HEK293T (cell line): ENCODE measurements at places on chromosomes 13 and 19.

DNA sequence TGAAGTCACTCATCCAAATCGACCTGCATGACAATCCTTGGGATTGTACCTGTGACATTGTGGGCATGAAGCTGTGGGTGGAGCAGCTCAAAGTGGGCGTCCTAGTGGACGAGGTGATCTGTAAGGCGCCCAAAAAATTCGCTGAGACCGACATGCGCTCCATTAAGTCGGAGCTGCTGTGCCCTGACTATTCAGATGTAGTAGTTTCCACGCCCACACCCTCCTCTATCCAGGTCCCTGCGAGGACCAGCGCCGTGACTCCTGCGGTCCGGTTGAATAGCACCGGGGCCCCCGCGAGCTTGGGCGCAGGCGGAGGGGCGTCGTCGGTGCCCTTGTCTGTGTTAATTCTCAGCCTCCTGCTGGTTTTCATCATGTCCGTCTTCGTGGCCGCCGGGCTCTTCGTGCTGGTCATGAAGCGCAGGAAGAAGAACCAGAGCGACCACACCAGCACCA is 5.9 kb downstream of the SLITRK5 start:
- no peak for DNase-seq

DNA sequence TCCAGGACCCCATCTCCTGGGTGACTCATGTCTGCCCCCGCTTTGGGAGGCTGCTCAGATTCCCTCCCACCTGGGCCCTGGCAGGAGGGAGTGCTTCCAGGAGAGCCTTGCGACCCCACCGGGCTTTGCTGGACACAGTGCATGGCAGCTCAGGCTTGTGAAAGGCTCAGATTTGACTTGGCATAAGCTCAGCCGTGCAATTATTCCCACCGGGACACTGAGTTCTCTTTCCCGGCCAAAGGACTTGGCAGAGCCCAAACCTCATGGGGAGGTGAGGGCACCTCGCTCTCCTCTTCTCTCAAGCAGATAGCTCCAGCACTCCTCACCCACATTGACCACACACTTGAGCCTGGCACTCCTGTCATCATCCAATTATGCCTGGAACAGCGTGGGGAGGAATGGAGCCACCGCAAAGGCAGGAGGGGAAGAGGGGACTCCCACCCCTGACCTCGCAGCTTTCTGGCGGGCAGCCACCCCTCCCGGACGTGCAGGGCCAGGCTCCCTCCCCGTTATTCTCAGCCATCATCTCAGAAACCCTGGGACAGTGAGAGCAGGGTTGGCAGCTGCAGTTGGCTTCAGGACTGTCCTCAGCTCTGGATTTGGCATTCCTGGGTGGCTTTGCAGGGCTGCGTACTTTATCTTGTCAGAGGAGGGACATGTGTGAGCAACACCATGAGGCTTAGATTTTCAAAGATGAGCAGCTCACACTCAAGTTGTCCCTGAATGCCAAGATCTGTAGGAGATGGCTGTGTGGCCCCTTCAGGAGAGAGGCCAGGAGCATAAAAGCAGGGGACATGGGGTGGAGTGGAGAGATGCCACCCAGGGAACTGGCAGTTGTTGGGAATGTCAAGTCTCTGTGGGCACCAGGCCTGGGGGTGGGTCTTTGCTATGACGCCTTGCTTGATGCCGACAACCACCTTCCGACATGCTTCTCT is 306.2 kb downstream of the TEX29 start:
- no peak for DNase-seq

- DNase-seq = no peak
These were observed 78.8 kb downstream of the SOX1 start for GRCh38 chr13:112145551-112146360.

DNA sequence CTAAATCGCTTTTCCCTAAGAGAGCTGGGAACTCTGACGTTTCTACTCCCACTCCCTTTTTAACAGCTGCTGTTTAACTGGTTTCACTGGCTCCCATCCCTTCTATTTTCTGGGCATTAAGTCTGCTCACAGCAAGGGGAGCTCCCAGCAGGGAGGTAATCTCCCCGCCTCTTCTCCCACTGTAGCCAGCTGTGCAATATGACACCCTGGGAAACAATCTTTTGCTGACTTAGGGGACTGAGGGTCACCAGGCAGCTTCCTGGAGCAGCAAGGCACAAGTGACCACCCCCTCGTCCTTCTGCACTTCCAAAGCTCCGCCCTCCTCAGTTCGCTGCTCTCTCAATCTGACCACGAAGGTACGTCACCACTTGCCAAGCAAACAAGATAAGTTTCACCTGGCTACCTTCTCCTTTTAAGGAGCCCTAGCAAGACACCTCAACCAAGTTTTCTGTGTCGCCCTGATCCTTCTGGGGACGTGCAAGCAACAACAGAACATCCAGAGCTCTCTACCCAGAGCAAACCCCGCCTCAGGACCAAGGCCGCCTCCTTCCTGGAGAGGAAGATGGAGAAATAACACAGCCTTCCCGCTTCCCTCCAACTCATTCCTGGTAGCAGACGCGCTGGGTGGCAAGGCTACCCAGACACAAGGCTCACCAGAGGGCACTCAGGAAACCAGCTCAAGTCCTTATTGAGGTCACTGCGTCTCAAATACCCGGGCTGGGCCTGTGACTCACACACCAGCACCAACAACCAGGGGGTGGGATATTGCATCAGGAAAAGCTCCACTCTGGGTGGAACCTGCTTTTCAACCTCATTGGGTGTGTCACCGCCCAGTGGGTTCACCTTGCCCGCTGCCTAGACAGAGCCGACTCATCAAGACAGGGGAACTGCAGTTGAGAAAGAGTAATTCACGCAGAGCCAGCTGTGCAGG is 92.4 kb downstream of the STK24 start:
- peak; percentile 45 for DNase-seq

DNA sequence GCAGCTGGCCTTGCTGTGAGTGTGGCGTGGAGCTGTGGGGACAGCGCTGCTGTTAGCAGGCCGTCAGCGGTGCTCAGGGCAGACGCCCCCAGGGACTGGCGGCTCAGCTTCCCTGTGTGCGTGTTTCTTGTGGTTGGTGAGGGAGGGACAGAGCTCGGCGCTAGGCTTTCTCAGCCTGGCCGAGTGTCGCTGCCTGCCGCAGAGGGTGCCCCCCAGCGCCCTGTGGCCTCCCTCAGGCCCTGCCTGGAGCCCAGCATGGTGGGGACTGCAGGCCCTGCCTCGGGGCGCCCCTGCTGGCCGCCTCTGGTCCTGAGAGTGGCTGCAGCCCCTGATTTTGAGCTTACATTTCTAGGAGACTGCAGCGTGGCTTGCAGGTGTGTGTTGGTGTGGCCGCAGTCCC is 35.5 kb downstream of the DOT1L start:
- DNase-seq = peak; percentile 62

DNA sequence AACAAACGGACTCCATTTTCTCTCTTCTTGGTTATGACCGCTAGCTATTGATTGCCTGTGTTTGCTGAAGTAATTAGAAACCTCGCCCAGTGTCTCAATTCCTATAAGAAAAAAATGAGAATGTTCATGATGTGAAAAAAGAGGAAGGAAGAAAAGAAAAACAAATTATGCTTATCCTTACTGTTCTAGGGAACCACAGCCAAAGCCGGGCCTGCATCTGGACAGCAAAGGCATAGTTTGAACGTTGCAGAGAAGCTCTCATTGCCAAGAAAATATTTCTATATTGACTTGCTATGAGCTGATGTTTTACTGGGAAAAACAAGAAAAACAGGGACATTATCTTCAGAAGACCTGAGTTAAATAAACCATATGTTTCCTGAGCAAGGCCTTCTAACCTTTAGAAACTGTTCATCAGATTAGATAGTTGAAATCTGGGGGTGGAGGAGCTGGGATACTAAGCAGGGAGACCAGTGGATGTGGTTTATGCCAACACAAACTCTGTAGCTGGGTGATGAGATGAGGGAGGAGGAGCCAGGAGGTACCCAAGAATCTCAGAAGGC is 55.0 kb downstream of the EFNB2 start:
- no peak for DNase-seq

GRCh38 chr13:112669881-112670499 is 19.8 kb upstream of the ATP11A start:
- no peak for DNase-seq

DNA sequence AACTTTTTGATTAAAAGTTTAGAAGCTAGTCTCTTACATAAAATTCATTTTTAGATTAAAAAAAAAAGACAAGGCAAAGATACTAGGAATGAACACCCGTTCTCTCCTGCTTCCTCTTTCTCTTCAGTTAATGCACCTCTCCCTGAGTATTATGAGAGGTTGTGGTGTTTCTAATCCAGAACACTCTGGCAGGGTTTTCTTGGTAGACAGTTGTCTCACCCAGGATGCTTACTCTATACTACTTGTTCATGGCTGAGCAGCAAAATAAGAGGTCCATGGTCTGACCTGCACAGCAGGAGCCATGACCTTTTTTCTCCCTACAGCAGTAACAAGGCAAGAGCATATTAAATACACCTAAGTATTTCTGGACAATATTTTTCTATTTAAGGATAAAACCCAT is 62.0 kb downstream of the MICU2 start:
- no peak for DNase-seq

DNA sequence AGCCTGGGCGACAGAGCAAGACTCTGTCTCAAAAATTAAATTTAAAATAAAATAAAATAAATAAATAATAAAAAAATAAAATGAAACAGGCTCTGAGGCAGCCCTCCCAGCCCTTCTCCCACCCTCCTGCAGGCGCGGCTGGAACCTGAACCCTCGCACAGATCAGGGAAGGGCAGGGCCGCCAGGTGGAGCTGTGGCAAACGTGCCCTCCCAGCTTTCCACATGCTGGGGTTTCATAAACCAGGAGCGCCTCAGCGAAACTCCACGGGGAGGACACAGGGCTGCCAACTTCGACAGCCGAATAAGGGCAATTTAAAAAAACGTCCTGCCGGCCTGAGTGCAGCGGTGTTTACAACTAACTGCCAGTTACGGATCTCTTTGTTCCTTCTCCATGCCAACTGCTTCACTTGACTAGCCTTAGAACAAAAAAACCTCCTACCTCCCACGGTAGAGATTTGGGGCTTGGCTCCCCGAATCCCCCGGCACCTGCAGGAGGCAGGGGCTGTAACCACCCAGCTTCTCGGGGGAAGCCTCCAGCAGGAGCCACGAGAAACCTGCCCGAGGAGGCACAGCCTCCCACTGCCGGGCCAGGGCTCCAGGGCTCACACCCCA is 15.9 kb downstream of the ZNF787 start:
- DNase-seq = peak; percentile 81

DNA sequence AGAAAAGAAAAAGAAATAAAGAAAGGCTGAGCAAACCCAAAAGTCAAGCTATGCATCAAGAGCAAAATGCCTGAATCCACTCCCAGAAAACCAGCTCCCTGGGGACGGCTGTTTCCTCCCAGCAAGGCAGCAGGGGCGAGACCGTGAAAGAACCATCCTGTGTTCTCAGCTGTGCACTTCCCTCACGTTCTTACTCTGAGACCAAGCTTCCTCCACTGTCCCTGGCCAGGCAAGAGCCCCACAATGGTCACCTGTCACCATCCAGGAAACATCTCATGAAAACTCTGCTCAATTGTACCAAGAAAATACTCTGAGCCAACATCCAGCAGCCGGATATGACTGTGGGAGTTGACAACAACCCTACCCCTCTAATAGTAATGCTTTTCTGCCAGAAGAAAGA is 22.9 kb downstream of the RAB20 start:
- DNase-seq = no peak

GRCh38 chr19:2423915-2424685 is 3.3 kb downstream of the TIMM13 start:
- no peak for DNase-seq

GRCh38 chr19:51468545-51468920 is 9.8 kb upstream of the CEACAM18 start:
- no peak for DNase-seq

- DNase-seq = peak; percentile 44
These were observed 2.0 kb upstream of the KLF12 start for GRCh38 chr13:74136084-74136658.

DNA sequence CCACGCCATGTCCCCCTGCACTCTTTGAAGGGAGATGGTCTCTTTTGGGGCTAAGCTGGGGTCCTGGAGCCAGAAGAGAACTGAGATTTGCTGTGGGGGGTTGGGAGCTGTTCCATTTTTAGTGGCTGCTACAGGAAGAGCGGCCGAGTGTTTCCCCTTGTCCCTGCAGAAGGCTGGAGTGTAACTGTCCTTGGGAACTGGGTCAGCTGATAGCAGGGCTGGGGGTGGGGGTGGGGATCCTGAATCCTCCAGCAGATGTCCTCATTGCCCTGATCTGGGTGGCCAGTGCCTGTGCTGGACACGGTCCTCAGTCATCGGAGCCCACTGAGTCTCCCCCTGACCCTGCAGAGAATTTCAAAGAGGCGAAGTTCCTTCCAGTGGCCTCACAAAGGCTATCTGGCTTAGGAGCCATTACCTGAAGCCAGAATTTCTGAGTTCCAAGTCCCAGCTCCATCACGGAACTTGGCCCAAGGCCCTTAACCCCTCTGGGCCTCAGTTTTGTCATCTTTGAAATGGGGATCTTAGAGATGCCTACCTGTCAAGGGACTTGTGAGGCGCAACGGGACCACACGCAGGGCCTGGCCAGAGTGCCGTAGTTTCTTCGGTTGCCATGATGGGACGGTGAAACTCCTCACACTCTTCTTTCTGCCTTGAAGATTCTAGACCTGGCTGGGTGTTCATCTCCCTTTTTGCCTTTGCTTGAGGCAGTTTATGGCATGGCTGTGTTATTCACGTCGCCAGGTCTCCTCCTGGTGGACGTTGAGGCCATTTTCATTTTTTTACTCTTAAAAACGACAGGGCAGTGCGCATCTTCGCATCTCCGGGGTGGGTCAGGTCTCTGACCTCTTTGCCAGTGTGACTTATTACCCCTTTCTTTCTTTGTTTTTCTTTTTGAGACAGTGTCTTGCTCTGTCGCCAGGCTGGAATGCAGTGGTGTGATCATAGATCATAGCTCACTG is 51.9 kb downstream of the DNM2 start:
- DNase-seq = no peak

- no peak for DNase-seq
These were observed 360.6 kb downstream of the TDRD3 start for GRCh38 chr13:60757501-60758215.

DNA sequence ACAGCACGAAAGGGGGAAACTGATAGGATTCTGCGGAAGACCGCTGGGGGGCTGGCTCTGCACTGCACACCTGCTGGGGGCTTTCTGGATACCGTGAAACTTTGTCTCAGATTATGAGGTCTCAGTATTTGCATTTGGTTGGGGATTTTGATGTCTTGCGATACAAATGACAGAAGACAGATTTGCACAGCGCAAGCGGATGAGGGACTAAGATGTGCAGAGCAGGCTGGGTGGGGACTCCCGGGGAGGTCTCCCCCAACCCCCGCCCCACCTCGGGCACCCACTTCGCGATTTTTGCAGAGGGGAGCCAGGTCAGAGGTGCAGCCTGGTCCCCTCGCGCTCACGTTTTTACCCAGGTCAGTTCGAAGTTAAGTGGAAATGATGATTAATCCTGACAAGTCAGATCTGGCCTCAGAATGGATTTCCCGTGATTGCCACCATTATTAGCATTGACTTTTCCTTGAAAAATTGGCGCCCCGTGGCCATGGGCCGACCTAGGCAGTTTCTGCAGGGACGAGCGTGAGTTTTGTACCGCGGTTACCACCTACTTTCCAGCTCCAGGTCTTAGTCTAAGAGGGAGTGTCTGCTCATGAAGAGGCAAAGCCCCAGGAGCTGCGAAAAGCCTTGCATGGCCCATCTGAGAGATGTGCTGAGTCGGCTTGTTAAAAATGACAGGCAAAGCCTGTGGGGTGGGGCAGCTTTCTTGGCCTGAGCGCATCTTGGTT is 1.3 kb upstream of the GJB2 start:
- no peak for DNase-seq
